ENCODE measurements at places on chromosomes 2 and 18.

DNA sequence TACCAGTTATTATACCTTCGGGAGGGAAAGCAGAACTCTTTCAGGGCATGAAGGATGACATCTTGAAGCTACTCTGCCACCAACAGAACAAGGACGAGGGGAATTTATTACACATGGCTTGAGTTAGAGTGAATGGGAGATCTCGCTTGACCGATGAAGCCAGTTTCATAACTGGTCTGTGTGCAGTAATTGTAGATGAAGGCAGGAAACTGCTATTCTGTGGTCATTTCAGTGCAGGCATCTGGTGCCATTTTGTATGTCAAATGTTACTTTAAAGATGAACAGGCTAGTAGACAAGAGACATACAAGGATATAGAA is 20.5 kb downstream of the GREB1 start:
- no peak for DNase-seq

- DNase-seq: no peak
Measured at GRCh38 chr2:197986977-197987376, 182.6 kb downstream of the PLCL1 start.

GRCh38 chr2:10272464-10272863 is 30.2 kb upstream of the HPCAL1 start:
- DNase-seq: no peak

DNA sequence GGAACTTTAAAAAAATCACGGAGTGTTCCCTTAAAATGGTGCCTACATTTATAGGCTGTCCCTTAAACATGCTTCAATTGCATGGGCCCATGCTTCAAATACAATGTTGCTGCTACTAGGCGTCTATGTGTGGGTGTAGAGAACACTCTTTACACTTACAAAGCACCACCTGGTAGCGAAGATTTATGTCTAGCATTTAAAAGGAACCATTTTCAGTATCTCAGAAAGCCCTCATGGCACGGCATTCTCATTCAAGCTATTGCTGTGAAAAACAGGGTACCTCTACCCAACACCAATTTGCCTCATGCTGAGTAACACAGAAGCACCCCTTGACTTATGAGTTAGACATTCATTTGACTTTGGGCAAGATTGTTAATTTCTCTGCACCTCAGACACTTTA is 112.9 kb upstream of the CNTNAP5 start:
- no peak for DNase-seq

- no peak for DNase-seq
Measured at GRCh38 chr18:77146249-77147080, 13.9 kb upstream of the MBP start.

- DNase-seq: no peak
Measured at GRCh38 chr2:239697399-239698164, 296.8 kb upstream of the HDAC4 start.

DNA sequence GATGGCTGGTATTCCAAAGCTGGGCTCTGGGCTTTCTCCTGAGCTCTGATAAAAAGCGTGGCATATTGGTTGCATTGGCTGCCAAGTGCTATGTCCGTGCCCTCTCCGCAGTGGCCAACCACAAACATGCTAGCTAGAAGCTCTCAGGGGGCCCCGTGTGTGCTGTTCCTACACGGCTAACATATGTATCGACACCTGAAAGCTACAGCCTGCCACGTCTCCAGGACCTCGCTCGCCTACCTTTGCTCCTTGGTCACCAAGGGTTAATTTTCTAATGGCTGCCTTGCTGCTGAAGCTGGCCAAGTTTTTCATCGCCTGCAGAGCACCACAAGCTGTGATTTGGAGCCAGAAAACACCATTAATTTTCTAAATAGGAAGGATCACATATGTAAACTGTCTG is 888.4 kb downstream of the BCL11A start:
- DNase-seq: no peak

DNA sequence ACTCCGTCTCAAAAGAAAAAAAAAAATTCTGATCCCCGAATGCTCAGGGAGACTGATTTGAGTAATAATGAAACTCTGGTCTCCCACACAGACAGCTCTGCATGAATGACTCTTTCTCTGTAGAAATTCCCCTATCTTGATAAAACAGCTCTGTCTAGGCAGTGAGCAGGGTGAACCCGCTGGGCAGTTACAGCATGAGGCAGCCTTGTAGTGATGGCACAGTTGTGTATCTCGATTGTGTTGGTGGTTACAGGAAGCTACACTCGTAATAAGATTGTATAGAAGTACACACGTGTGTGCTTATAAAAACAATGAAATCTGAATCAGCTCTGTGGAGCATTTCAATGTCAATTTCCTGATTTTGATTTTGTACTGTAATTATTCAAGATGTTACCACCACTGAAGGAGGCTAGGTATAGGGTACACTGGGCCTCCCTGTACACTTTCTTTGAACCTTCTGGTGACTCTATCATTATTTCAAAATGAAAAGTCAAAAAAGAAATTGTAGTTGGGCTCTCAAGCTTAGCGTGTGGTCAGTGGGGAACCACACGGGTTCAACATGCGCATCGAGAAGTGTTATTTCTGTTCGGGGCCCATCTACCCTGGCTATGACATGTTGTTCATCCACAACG is 34.9 kb upstream of the ATP8B1 start:
- no peak for DNase-seq

DNA sequence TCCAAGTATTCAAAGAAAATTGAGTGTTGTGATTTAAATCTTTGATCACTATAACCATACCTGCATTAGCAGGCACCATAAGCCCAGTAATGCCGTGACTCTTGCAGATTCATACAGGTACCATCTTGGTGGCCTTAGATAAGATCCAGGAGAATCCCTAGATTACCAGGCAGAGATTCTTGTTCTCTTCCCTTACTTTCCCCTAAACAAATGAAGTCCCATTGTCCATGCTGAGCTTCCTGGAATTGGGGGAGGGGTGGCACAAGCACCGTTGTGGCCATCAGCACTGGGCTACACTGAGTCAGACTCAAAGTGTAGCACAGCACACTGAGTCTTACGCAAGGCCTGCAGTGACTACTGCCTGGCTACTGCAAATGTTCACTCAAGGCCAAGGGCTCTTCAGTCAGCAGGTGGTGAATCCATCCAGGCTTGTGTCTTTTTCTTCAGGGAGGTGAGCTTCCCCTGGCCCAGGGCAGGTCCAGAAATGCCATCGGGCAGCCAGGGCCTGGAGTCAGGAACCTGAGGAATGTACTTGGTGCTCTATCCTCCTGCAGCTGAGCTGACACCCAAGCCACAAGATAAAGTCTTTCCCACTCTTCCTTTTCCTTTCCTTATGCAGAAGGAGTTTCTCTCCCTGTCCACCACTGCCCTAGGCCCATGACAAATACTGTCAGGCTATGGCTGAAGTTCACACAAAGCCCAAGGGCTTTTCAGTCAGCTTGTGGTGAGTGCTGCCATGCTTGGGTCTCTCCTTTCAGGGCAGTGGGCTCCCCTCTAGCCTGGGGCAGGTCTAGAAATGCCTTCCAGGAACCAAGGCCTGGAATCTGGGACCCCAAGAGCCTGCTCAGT is 52.6 kb downstream of the CD28 start:
- no peak for DNase-seq

- no peak for DNase-seq
Measured at GRCh38 chr2:101960819-101961337, 30.9 kb upstream of the IL1R2 start.

GRCh38 chr2:88212251-88212790 is 42.2 kb downstream of the THNSL2 start:
- DNase-seq: peak; percentile 77

- no peak for DNase-seq
Measured at GRCh38 chr2:69202327-69202726, 184.7 kb downstream of the GFPT1 start.

GRCh38 chr2:159150280-159150746 is 136.2 kb downstream of the WDSUB1 start:
- DNase-seq: peak; percentile 41

DNA sequence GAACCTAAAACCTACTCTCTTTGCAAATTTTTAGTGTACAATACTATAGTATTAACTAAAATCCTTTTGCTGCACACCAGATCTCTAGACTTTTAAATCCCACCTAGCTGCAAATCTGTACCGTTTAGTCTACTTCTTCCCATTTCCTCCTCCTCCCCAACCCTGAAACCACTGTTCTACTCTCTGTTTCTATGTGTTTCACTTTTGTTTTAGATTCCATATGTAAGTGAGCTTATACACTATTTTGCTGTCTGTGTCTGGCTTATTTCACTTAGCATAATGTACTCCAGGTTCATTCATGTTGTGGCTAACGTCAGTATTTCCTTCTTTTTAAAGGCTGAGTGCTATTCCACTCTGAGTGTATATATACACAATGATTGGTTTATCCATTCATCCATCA is 18.4 kb upstream of the DSC2 start:
- no peak for DNase-seq

- no peak for DNase-seq
Measured at GRCh38 chr2:68789603-68790002, 55.0 kb downstream of the ARHGAP25 start.

DNA sequence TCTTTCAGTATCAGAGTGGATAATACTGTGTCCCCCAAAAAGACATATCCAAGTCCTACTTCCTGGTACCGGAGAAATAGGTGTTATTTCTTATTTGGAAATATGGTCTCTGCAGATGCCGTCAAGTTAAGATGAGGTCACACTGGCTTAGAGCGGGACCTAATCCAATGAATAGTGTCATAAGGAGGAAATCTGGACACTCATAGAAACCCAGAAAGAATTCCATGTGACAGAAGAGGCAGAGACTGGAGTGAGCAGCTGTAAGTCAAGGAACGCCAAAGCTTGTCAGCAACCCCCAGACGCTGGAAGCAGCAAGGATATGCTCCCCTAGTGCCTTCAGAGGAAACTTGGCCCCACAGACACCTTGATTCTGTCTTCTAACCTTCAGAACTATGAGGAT is 69.8 kb downstream of the CCBE1 start:
- DNase-seq: no peak

GRCh38 chr18:34787931-34788532 is 77.9 kb downstream of the DTNA start:
- DNase-seq: peak; percentile 75

DNA sequence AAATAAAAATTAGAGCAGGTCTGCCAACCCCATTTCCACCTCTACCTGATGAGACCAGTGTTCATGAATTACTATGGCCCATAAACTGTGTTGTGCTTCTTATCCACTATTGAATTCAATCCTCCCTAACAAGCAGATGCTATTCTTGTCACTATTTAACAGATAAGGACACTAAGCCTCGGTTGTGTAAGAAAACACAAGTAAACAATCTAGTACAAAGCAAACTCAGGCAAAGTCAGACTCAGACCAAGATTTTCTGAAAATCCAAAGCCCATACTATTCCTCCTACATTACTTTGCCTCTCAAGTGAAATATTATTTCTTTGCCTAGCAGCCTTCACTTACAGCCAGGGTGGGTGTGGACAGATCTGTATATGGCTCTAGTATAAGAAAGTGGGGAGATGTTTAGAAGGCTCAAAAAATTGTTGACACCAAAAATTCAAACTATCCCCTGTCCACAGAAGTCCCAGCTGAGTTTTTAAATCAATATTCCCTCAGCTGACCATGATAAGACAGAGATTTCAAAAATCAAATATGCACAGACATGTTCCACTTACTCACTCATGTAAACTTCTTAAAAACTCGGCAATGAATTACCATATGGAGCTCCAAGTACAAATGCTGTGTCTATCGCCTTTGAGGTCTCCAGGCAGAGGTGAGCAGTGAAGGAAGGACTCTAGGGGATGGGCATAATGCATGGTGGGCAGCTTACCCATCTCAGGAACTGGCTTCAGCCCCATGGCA is 16.0 kb upstream of the TTR start:
- DNase-seq: no peak

DNA sequence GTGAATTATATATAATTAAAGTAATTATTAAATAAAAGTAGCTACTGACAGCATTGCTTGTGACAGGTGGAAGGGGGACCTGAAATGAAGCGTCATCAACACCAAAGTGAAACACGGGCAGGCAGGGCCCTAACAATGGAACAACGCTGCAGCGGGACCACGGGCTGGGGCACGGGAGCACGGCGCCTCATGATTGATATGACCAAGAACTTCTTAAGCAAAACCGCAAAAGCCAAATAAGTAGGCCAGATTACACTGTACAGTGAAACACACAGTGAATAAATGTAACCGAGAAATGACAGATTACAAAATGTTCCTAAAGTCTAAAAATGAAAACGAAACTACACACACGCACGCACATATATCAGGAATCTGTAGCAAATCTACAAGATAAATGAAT is 81.4 kb downstream of the SNTG2 start:
- no peak for DNase-seq

GRCh38 chr2:36415381-36416022 is 59.9 kb downstream of the CRIM1 start:
- no peak for DNase-seq

GRCh38 chr2:198698230-198698629 is 759.5 kb downstream of the SATB2 start:
- no peak for DNase-seq

DNA sequence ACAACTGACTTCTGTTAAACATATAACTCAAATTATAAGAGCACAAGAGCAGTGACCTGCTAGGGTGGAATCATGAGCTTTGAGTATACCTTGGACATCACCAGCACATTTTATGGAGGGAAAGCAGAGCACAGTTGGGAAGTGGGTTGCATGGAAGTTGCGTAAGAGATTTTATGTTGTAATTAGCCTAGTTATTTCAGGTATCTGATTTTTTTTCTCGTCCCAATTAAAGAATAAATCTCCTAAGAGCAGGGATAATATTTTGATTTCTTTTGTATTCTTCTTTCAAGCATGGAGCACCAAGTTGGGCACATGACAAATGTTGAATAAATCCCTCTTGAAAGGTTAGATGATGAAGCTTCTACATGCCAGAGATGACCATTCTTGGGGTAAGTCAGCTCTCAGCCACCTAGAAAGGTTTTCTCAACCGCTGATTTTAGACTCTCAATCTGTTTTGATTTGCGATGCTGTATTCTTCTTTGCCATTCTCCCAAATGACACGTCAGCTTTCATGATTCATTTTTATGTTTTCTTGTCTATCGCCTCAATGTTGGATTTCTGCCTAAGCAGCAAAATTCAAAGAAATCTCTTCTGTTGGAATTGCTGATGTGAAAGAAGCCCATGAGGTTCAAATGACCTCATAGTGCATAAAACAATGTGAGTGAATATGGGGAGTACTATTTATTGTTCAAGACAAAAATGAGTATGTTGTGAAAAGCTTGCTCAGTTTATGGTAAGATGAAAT is 15.3 kb upstream of the FN1 start:
- no peak for DNase-seq

- peak; percentile 81 for DNase-seq
Measured at GRCh38 chr2:69559442-69560146, 83.9 kb downstream of the AAK1 start.

GRCh38 chr2:65710779-65711295 is 278.4 kb upstream of the SPRED2 start:
- peak; percentile 36 for DNase-seq
